ENCODE measurements at places on chromosomes 2 and 18.

- DNase-seq, result no peak
These were observed 5.4 kb upstream of the IL1R2 start for GRCh38 chr2:101986376-101986775.

DNA sequence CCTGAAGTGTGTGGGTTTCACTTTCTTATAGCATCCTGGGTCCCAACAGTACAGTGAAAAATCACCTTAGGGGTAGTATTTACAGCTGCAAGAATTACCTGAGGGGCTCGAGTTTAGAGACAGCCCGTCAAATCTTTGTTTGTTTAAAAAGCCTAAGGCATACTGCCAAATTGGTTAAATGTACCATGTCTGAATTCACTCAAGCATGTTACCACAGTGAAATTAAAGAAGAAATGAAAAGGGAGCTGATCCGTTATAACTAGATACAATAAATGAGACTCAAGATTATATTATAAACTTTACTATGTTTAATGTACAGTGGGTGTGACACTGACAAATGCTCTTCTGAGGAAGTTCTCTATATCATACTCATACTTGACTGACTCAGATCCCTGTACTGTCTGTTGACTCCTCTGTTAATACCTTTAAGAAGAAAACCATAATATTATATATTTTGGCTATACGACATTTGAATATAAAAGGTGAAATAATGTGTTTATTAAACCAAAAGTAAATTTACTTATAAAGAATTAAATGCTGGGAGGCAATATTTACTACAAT lies 107.3 kb downstream of the TMEFF2 start:
- DNase-seq, result no peak

DNA sequence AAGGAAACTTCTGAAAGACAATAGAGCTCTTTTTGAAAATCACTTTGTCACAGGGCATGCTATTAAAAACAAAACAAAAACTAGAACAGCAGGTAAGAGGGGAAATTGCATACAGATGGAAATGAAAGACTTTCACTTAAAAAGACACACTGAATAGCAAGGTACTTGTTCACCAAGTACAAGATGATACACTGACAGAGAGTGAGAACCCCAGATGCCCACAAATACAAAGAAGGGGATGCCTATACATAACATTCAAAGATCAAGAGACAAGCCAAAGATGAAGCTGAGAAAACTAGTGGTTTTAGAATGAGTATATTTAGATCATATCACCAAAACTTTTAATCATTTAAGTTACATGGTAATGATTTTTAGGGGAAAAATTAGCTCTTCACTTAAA lies 60.7 kb downstream of the ASXL2 start:
- peak; percentile 56 for DNase-seq

GRCh38 chr18:36889742-36890141 lies 60.8 kb downstream of the KIAA1328 start:
- no peak for DNase-seq

- DNase-seq, result no peak
These were observed 197.5 kb downstream of the ZEB2 start for GRCh38 chr2:144322379-144322778.

- no peak for DNase-seq
These were observed 236.5 kb upstream of the NT5C1B start for GRCh38 chr2:18825838-18826237.

GRCh38 chr2:109507217-109507616 lies 106.5 kb downstream of the SEPTIN10 start:
- DNase-seq, result no peak

DNA sequence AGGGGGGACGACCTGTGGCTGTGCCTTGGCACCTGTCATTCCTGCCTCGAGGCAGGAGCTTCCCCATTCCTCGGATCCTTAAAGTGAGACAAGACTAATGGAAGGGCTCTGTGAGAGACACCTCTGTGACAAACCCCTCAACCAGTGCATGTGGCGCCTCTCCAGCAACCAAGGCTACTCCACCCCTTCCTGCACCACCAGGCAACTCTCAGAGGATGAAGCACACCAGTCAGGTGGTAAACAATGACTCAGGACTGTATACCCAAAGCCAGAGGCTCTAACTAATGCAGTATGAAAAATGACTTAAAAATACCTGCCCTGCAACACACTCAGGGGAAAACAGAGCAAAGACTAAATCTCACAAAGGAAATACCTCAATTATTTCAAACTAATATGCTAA lies 136.9 kb downstream of the UXS1 start:
- DNase-seq, result no peak

DNA sequence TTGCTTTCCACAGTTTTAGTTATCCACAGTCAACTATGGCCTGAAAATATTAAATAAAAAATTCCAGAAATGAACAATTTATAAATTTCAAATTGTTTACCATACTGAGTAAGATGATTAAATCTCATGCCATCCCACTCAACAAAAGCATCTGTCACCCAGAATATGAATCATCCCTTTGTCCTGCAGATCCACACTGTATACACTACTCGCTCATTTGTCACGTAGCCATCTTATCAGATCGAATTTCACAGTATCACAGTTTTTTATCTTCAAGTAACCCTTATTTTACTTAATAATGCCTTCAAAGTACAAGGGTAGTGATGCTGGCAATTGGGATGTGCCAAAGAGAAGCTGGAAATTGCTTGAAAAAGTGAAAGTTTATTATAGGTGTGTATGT lies 291.8 kb upstream of the LRATD1 start:
- DNase-seq, result no peak

- DNase-seq, result no peak
These were observed 799.3 kb downstream of the BCL11A start for GRCh38 chr2:59754011-59754735.

GRCh38 chr18:9021458-9021857 lies 81.0 kb upstream of the NDUFV2 start:
- no peak for DNase-seq

DNA sequence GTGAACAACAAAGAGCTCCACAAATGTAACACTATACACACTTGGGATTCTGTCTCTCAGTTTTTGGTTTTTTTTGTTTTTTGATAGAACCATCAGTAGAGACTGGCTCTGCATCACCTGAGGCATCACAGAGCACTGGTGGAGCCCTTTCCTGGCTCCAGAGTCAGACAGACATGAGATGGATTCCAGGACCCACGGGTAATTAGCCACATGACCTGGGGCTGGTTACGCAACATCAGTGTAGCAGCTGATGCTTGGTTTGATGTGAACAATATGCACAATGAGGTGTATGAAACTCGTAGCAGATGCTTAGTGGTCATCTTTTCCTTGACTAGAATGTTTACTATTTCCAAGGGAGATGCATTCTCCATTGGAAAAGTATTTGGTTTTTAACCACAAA lies 40.7 kb downstream of the CMPK2 start:
- DNase-seq, result no peak

DNA sequence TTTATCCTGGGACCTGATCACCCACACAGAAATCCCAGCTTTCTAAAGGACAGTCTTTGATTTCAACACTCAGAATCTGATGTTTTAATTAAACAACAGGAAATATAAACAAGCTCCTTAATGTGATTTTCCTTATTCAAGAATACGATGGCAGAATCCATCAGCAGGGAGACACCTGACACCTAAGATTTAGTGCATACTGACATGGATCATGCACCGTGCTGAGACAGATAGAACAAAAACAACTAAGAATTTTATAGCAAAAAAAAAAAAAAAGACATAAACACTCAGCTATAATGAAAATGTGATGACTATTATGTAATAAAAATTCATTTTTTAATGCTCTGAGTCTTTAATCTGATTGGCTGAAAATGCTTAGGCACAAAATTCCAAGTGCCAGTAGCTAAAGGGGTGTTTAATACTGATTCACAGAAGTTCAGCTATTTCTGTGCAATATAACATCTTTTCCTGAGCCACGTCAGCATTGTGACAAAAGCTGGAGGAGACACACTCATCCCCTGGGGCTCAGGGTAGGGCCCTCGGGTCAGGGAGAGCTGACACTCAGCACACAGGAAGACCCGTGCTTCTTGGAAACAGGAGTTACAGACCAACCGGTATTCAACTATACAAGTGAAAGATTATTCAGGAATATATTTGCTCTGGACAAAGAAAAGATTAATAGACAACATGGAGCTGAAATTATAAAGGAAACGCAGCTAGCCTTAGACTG lies 247.4 kb downstream of the FBXO15 start:
- no peak for DNase-seq

GRCh38 chr2:173124441-173124840 lies 48.8 kb downstream of the MAP3K20 start:
- no peak for DNase-seq

DNA sequence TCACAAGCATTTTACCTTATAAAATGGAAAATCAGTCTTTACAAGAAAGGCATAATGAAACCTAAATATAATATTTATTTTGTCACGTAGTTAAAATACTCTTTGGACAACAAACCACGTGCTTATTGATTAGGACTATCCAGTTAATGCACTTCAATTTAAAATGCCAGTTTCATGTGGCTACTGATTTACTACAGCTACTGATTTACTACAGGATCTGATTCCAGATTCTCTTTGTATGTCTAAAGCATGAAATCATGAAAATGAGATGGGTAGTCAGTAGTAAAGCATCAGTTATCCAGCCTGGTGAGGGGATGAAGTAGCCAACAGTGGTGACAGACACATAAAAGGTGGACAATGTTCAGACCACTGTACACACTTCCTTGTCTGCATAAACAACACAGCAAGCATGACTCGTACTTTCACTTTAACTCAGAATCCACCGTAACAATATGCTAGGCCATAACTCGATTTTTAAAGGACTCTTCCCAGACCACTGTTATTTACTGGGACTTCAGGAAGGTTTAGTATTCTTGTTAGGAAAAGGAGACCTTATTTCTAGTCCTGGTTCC lies 24.9 kb downstream of the ACAA2 start:
- DNase-seq, result peak; percentile 28

DNA sequence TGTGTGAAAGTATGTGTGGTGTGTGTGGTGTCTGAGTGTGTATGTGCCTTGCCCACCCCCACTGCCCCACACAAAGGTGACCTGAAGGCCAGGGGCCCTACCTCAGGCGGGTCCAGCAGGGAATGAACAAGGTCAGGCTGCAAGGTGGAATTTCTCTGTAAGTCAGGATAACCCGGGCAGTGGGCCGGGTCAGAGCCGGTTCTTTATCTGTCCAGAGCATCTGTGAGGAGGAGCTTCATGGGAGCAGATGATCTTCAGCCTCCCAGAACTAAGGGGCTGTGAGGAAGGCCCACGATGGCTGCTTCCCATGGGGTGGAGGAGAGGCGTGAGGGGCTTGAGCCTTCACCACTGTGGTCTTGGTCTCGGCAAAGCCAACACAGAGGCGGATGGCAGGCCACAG lies 150.3 kb downstream of the TFCP2L1 start:
- no peak for DNase-seq

DNA sequence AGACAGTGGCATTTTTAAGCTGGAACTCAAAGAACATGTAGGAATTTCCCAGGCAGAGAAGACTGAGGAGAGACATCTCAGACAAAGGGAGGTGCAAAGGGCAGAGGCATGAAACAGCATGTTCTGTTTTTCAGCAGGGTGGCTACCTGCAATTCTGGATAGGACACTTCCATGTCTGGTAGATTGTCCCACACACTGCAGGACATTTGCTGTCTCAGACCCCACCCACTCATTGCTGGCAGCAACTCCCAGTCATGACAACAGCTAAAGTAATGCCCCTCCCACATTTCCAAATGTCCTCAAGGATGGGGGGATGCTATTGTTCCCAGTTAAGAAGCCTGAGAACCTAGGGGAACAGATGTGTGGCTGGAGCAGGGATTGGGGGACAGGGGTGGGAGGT lies 40.8 kb downstream of the ANKRD44 start:
- no peak for DNase-seq

GRCh38 chr18:47345291-47345690 lies 93.8 kb upstream of the SKOR2 start:
- no peak for DNase-seq

- peak; percentile 52 for DNase-seq
These were observed 446 bp upstream of the RHBDD1 start for GRCh38 chr2:226835420-226835795.

DNA sequence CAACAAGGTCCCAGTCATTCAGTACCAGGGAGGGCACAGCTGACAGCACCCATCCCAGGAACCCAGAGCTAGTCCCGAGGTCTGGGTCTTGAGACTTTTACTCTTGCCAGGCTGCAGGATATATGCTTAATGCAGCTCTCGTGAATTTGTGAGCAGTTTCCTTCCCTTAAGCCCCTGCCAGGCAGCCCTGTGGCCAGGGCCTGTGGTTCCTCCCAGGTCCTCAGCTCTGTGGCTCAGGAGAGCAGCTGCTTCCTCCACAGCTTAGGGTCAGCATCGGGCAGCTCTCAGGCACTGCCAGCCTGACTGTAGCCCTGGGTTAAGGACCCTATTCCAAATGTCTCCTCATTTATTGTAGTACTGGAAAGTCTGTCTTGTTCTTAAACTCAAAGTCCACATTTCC lies 1384.8 kb downstream of the RPIA start:
- DNase-seq, result no peak

- DNase-seq, result peak; percentile 32
These were observed 4.0 kb upstream of the MREG start for GRCh38 chr2:216017365-216017764.

- no peak for DNase-seq
These were observed 106.0 kb downstream of the MC4R start for GRCh38 chr18:60266558-60266957.

GRCh38 chr2:148675708-148676107 lies 31.2 kb downstream of the EPC2 start:
- no peak for DNase-seq

DNA sequence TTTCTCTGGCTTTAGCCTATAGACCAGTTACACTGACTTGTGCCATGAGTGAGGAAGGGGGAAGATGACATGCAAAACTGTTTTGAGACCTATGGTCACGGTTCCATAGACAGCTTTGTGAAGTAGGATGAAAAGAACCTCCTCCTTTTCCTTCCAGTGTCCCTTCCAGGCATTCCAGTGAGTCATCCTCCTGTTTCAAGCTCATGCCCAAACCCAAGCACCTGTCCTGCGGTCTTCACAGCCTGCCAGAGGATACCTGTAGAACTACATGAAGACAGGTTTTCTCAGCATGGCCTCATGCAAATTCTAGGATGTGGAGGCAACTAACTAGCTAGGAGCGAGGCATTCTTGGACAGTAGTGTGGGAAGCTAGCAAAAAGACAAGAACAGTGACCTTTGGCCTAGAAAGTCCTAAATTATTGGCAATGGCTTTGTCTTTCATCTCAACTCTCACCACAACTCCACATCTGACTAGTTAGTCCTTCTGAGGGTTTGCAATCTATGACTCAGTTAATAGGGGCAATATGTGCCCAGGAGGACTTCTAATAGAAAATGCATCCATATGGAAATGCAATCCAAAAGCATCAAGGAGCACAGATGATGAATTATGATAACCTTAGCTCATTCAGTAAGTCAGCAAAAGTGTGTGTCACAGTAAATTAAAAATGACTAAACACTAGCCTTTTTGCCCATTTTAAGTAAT lies 154.7 kb downstream of the RBM43 start:
- DNase-seq, result no peak

- no peak for DNase-seq
These were observed 160.4 kb upstream of the TMEM200C start for GRCh38 chr18:6055711-6056110.
